ENCODE measurements at places on chromosomes 7 and 10.

- DNase-seq, result no peak
These were observed 27.8 kb downstream of the GARIN1A start for GRCh38 chr7:128699895-128700294.

GRCh38 chr7:40133561-40134427 is 628 bp downstream of the MPLKIP start:
- DNase-seq, result no peak

DNA sequence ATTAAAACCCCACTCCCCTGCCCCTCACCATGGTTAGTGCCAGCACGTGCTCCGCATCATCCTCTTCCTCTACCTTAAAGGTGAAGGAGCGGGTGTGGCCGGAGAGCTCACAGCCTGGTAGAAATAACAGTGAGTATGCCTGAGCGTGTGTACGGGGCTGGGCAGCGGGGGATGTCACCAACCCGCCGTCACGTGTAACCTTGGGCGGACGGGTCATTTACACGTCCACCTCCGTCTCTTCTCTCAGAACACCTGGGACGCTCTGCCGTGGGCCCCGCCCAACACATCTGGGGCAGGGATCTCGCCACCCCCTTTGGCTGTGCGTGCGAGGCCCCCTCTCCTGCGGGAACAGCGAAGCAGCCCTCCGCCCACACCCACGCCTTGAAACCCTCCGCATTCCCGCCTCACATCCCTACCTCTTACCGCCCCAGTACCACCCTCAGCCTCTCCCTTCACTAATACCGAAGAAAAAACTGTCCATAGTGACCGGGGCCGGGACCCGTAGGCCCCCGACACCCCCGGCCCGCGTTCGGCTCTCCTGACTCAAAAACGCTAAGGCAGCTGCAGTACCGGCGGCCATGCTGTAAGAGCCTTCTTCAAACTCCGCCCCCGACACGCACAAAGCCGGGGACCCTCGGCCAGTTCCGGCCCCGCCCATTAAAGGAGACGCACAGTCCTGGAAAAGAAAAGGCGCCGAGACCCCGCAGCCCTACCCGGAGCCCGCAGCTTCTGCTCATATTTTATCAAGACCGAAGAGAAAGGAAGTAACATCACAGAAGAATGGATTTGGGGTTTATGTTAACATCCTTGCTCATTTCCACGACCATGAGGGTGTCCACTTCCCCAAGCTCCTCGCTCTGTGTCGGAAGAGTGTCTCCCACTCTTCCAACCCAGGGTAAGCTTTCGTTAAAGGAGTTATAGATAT is at the start of gene NPM3:
Gene NPM3 (minus strand): TSS at position 636 of the 925 bp plus-strand sequence. CDS start 56 bp downstream, at position 580.
- DNase-seq, result peak; percentile 70

- DNase-seq, result no peak
These were observed 232.8 kb downstream of the GLRX3 start for GRCh38 chr10:130368761-130369560.

DNA sequence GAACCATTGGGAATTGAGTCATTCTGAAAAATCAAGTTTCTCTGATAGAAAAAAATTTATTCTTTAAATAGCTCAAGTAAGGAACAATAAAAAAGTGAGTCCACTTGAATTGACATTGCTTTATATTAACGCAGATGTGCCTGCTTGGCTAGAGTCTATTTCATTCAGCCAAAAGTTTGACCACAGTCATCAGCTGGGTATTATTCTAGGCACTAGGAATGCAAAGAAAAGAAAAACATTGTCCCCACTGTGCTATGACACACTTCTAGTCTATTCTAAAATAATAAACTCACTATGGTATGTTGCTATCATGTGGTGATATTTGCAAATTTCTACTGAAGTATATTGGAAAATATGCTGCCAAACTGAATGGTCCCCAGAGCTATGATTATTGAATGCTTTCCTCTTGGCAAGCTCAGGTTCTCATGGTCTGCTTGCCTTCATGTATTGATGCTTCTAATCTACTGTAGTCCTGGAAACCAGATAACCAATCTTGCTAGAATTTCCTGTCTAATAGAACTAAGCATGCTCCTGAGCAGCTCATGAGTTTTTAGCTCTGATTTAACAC is 8.3 kb downstream of the SFRP4 start:
- no peak for DNase-seq

- DNase-seq, result no peak
These were observed 4.7 kb upstream of the HIP1 start for GRCh38 chr7:75743455-75743859.

GRCh38 chr10:86522510-86522855 is 891 bp upstream of the WAPL start:
- no peak for DNase-seq

- no peak for DNase-seq
These were observed 25.9 kb upstream of the GTPBP4 start for GRCh38 chr10:962342-962741.

DNA sequence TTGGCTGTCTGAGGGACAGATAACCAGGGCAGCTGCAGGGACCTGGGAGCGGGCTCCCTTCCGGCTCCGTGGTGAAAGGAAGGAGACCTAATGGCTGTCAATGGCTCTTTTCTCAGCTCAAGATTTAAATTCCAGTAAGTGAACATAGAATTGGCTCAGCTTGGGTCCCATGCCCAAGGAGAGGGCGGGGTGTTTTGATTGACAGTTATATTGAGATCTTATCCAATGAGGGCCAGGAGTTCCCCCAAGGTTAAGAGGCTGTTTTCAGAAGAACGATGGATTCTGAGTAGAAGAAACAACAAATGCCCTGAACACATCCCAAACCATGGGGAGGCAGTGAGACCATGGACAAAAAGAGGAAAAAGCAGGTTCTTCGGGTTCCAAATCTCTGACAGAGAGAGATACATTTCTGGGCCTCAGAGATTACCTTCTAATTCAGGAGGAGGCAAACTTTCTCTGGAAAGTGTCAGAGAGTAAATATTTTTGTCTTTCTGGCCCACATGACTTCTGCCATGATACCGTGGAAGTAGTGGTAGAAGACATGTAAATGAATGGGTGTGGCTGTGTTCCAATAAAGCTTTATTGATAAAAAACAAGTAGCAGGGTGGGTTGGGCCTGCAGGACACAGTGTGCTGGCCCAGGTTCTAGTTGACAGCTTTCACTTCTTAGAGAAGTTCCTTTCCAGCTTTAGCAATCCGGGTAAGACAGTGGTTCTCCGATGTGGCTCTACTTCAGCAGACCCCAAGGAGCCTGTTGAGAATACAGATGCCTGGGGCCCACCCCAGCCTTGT is 219.6 kb downstream of the RPS24 start:
- DNase-seq, result no peak

DNA sequence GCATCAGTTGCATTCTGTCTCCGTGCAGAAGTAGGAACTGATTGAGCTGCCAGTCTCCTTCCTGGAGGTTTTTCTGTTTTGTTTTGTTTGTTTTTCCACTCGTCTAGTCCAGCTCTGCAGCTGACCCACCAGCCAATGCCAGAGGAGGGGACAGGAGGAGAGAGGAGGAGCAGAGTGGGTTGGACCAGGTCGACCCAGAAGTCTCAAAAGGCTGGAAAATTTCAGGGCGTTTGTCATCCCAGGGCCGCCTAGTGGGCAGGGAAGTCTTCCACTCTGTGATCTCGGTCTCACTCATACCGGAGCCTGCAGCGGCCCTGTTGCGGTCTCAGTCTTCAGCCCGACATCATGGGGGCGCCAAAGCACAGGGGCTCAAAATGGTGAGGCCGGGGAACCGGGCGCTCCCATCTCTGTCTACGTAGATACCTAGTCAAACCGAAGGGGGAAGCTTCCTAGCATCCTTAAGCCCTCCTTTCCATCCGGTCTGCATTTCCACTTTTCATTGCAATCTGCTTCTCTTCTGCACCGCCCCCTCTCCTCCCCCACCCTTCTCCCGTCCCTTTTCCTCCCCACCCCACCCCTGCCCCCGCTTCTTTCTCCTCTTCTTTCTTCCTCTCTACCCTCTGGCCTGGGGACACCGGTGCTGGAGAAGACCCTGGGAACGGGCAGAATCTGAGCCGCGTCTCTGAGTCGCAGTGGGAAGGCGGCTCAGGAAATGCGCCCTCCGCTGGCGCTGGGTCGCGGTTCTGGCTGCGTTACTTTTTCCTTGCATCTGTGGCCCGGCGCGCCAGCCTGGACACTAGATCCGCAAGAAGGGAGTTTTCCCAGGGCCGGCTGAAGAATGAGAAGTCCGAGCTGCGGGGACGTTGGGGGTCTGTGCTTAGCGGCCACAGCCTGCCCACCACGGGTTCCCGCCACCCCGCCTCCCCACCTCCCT is 16.2 kb upstream of the PAX2 start:
- DNase-seq, result peak; percentile 13

- no peak for DNase-seq
These were observed 65.2 kb downstream of the CREB3L2 start for GRCh38 chr7:137936509-137937201.

DNA sequence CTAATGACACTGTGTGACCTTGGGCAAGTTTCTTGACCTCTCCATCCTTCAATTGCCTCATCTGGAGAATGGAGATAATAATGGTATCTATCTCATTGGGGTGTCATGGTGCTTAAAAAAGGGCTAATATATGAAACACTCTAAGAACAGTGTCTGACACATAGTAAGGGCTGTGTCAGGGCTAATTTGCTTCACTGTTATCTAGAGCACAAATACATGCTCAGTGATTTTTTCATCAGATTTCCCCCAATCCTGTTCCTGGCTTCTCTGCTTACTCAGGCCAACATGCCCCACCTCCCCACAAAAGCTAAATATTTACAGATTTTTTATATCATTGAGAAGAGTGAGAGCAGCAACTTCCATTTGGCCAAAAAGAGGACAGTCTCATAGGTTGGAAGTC is 20.6 kb downstream of the WIPF3 start:
- DNase-seq, result no peak

GRCh38 chr7:140153666-140154161 is 23.1 kb downstream of the KDM7A start:
- no peak for DNase-seq

DNA sequence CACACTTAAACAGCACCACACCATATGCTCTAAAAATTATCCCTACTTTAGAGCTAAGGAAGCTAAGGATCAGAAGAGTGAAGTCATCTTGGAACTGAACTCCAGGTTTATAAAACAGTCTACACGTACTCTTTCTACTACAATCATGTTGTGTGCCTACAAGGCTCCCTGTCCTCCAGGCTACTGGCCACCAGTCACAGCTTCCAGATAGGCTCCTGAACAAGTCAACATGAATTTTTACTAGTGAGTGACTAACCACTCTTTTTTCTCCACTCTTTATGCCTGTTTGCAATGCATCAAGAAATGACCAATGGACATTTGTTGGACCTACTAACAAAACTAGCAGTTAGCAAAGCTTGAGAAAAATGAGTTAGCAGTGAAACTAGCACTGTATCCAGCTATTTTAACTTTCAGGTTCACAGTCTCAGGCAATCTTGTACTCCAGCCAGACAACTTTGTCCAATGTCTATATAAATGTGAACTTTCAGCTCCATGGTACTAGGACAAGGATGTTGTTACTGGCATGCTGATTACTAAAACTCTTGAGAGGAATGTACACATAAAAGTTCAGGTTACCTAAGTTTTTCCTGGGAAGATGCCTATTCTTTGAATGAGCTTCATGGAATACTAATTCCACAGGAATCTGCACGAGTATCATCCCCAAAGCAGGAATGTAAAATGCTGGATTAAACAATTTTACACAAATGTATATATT is 180.0 kb downstream of the BTAF1 start:
- no peak for DNase-seq

DNA sequence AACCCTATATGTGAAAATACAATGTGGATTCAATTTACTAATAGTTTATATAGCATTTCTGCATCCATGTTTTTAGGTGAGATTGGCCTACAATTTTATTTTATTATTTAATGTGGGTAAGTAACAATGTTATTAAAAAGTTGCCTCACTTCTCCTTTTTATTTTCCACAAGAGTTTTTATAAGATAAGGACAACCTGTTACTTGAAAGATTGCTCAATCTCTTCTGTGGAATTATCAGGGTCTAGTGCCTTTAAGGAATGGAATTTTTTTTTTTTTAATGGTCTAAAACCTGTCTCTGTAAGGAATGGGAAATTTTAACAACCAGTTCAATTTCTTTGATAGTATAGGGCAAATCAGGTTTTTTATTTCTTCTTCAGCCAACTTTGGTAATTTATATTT is 53.9 kb upstream of the RAB18 start:
- DNase-seq, result no peak

DNA sequence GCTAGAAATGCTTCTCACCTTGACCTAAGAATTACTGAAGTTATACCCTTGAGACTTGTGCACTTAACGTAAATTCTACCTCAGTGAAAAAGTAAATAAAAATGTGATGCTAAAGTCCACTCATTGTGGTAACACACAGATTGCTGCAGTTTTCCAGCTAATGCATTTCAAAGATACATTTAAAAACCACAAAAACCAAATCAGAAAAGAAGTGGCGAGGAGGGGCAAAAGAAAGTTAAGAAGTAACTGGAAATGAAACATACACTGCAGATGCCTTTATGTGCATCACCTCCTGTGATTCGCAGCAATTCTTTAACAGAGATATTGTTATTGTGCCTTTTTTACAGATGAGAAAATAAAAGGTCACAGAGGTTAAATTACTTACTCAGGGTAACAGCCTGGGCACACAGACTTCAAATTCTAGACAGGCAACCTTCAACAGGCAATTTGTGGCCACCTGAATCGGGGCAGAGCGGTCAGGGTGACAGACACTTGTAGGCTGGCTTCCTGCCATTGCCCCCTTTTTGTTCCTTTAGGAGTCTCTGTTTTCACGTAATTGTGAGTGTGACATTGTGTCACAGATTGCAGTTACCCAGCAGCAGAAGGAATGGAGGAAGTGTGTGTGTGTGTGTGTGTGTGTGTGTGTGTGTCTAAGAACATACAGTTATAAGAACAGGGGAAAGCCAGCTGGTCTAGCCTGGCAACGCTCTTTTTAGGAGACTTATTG is 1.9 kb downstream of the WIPF3 start:
- DNase-seq, result no peak

DNA sequence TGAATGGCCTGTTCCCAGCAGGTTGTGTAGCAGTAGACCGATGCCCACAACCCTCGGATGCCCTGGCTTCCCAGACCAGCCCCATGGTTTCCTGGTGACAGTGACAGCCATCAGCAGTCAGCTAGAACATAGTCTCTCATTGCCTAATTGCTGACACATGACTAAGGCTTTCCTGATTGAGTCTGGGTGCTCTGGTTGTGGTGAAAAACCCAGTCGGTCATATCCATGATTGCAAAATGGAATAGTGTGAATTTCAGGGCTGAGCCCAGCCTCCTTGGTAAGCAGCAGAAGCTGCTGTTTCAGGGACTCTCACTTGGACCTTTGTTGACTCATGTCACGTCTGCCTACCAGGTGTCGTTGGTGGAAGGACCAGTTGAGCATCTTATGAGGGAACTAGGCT is 36.6 kb downstream of the POR start:
- no peak for DNase-seq

GRCh38 chr10:119325131-119325530 is 117.8 kb downstream of the GRK5 start:
- DNase-seq, result no peak

GRCh38 chr10:124534231-124534798 is 72.7 kb downstream of the LHPP start:
- DNase-seq, result no peak

Data from CD4-positive, alpha-beta T cell (primary cell).